ENCODE measurements at places on chromosomes 7 and 10.

GRCh38 chr7:148261523-148261922 lies 329.0 kb upstream of the C7orf33 start:
- DNase-seq: no peak

DNA sequence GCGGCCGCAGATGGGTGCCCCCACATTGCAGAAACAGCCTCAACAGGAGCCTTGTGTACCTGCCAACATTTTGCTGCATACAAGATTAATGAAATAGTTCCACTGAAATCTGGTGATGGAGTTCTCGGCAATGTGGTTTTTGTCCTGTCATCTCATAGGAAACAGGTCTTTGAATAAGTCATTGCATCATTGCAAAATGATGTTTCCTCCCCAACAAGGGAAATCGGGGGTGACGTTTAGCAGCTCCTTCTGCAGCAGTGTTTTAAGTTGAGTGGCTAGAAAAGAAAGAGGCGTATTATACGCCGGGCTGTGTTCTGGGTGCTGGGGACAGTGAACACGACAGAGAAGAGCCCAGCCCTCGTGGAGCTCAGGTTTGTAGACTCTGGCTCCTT lies 177.0 kb downstream of the PRKAG2 start:
- no peak for DNase-seq

- DNase-seq: no peak
These were observed 167.9 kb upstream of the PRSS1 start for GRCh38 chr7:142581341-142581740.

DNA sequence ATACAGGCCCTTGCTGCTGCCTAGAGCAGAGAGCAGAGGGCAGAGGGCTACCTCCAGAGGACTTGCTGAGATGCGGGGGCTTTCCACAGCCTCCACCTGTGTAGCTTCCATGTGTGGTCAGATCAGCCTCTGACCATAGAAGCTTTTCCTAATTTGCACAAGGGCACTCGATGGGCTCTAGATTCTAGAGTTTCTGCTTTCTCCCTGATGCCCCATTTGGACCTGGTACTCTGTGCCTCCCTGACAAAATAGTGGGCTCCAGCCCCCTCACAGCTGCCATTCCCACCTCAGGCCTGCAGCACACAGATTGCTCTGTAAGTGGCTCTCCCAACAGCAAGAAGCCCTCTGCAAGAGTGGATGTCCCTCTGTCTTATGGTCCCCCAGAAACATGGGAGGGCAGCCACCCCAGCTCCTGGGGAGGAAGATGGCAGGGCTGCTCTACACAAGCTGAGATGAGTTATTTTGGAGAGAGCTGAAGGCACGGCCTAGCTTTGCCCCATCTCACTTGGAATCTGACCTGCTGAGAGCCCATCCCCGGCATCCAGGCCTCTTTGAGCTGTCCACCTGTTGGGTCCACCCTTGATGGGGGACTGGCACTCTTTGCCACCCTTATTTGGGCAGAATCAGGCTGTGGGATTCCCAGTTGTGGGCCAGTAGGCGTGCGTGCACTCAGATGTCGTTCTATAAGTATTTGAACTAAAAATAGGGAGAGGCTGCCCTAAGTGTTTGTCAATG lies 16.7 kb downstream of the TMEM273 start:
- DNase-seq: no peak

DNA sequence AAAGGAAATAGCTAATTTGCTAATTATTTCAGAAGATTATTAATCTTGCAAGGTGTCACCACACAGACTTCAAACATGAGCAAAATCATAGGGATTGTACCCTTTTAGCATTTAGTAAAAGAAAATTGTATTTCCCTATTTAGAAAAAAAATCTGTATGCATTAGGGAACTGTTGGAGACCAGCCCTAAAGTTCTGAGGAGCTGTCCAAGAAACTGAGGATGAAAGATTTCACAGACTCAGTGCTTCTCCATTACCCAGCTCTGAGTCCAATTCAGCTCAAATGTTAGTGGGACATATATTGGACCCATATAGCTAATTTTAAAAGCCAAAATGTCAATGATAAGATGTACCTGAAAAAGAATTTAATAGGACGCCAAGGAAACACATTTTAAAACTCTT lies 271.7 kb downstream of the SNX10 start:
- DNase-seq: no peak

DNA sequence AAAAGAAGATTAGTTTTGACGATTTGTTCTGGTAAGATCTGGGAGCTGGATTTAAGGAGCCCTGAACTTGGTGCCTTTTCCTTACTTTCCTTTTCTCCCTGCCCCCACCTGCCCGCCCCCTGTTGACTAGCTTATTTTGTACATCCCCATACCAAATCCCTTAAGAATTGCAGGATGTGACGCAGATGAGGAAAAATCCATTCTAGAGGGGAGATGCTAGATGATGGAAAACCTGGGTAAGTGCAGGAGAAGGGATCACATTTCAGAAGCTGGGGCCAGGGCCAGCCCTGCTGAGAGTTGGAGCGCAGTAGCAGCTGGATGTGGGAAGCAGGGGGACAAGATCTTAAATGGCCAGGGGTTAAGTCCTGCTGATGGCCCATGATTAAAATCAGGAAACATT lies 93.9 kb downstream of the CCDC3 start:
- DNase-seq: no peak

DNA sequence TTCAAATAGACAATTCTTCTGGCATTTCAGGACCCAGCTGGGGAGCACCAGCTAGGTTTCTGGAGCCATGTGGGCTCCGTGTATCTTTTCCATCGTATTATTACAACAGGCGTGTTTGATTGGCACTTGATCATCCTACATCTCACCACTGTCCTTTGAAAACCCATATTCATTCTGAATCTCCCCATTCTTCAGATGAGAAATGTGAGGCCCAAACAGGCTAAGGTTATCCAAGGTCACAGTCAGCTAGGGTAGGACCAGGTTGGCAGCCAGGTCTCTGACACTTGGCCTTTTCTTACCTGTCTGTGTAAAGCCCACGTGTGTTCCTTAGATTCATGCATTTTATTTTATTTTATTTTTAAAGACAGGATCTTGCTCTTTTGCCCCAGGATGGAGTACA lies 102.4 kb upstream of the SH2B2 start:
- no peak for DNase-seq

GRCh38 chr7:159030490-159031134 lies 114.1 kb downstream of the VIPR2 start:
- no peak for DNase-seq

DNA sequence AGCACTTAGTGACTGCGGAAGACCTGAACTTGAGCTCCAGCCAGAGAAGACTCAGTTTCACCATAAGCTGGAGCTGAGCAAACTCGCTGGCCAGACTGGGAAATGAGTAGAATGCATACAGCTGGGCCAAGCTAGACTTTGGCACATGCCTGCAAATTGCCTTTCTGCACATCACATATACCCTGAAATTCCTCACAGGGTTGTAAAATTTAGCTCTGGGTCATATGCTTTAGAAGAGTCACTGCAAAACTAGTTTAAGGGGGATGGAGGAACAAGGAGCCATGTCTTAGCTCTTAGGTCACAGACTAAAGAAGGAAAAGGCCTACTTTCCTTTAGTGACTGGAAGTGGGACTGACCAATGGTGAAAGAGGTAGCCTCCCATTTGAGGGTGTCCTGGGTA lies 67.6 kb downstream of the PPP1R3C start:
- DNase-seq: no peak

DNA sequence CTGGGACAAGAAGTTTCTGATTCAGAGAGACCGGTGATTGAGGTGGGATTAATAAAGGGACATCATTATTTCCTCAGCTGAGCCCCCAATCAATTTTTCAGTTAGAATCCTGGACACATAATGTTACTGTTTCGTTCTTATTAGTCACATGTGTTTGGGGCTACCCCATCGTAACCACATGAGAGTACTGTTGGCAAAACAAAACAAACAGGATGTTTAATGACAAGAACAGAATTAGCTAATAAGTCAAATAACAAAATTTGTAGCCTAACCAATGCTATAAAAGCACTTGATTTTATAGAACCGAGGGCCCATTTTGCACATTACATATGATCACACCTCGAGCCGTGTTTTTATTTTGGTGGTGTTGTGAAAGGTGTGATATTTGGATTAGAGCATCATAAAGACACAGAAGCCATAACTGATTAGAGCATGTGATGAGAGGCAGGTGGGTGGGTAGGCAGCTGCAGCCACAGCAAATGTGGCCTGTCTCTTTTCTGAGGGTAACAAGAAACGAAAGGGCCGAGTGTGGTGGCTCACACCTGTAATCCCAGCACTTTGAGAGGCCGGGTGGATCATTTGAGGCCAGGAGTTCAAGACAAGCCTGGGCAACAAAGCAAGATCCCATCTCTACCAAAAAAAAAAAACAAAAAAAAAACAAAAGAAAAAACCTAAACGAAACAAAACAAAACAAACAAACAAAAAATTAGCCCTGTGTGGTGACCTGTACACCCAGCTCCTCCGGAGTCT lies 1.8 kb upstream of the VWC2 start:
- no peak for DNase-seq

GRCh38 chr10:125082881-125083575 lies 77.3 kb downstream of the CTBP2 start:
- DNase-seq: no peak

DNA sequence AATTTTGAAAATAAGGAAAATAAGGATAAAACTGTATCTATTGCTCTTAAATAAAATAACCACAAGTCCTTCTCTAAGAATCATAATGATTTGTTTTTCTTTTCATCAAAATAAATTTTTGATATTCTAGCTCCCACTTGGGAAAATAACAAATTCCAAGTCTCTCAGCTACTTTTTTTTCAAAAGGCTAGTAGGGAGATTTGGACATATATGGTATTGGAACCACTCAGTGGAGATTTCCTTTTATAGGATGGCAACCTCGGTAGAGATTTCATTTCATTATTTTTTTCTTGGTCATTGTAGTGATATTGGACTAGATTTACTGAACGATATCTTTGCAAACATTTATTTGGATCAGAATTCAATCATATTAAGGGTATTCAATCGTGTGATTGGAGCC lies 69.5 kb upstream of the PRKG1 start:
- no peak for DNase-seq

DNA sequence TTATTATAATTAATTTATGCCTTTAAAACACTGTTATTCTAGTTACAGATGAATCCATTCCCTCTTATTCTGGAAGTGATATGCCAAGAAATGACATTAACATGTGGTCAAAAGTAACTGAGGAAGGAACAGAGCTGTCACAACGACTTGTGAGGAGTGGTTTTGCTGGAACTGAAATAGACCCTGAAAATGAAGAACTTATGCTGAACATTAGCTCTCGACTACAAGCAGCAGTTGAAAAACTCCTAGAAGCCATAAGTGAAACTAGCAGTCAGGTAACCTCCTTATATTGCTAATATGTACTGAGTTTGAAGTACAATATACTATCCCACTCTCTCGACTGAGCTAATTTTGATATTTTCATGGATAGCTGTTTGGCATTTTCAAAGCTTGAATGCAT lies 81.6 kb downstream of the CYP51A1 start:
- no peak for DNase-seq

- no peak for DNase-seq
These were observed 25.5 kb upstream of the C10orf67 start for GRCh38 chr10:23370106-23370505.

DNA sequence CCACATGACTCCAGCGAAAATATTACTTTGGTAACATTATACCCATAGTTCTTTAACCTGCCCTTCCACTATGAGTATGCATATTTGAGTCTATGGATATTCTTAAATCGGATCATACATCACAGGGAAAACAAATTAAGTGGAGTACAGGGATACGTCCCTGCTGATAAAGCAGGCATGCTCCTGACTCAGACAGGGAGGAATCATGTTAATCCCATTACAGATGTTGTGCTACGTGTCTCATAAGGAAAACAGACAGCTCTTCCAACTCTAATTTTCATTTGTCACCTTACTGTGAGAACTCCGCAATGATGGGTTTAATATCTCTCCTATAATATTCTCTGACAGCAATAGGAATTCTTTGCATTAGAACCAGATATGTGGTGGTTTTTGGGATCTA lies 469.5 kb upstream of the POM121L12 start:
- no peak for DNase-seq

- DNase-seq: no peak
These were observed 116.9 kb downstream of the CPEB3 start for GRCh38 chr10:92173996-92174395.

GRCh38 chr10:75405598-75406461 lies 4.3 kb upstream of the ZNF503 start:
- no peak for DNase-seq

- DNase-seq: peak; percentile 24
These were observed 330.8 kb downstream of the PTEN start for GRCh38 chr10:88194041-88194887.

GRCh38 chr10:121302541-121303180 lies 295.6 kb downstream of the FGFR2 start:
- DNase-seq: no peak

GRCh38 chr10:48384699-48384982 lies 78.2 kb downstream of the MAPK8 start:
- no peak for DNase-seq

DNA sequence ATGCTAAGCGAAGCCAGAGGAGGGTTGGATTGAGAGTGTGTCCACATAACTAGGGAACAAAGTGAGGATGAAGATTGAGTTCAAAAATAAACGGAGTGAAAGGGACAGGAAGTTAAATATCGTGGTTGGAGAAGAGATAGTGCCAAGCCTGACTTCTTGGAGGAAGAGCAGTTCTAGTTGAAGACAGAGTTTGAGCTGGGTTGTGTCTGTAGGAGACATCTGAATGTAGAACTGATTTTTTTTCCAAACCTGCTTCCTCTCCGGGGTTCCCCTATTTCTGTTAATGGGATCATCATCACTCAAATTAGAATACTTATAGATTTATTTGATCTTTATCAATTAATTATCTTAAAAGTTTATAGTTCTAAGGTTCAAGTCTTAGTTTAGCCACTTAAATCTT lies 35.6 kb downstream of the SP4 start:
- no peak for DNase-seq

DNA sequence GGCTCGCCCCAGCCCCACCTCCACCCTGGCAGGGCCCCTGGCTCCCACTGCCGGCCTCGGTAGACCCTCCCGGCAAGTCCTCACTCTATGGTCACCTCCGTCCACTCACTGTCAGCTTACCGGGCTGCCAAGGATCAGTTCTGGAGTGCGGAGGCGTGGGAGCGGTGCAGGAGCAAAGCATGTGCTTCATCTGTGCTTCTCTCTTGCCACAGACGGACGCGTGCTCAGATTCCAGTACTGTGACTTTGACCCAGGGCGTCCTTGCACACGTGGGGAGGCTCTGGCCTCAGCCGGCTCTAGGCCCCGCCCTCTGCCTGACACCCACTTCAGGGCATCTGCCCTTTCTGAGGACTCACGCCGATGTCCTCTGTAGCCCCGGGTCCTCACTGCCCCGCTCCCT lies 547.5 kb upstream of the FOXK1 start:
- no peak for DNase-seq

GRCh38 chr7:70040970-70041766 lies 442.9 kb downstream of the AUTS2 start:
- DNase-seq: no peak

GRCh38 chr10:24257588-24257987 lies 48.6 kb downstream of the KIAA1217 start:
- no peak for DNase-seq

GRCh38 chr7:34327681-34328080 lies 330.3 kb upstream of the NPSR1 start:
- no peak for DNase-seq
